ENCODE measurements at places on chromosomes 3 and 15.

DNA sequence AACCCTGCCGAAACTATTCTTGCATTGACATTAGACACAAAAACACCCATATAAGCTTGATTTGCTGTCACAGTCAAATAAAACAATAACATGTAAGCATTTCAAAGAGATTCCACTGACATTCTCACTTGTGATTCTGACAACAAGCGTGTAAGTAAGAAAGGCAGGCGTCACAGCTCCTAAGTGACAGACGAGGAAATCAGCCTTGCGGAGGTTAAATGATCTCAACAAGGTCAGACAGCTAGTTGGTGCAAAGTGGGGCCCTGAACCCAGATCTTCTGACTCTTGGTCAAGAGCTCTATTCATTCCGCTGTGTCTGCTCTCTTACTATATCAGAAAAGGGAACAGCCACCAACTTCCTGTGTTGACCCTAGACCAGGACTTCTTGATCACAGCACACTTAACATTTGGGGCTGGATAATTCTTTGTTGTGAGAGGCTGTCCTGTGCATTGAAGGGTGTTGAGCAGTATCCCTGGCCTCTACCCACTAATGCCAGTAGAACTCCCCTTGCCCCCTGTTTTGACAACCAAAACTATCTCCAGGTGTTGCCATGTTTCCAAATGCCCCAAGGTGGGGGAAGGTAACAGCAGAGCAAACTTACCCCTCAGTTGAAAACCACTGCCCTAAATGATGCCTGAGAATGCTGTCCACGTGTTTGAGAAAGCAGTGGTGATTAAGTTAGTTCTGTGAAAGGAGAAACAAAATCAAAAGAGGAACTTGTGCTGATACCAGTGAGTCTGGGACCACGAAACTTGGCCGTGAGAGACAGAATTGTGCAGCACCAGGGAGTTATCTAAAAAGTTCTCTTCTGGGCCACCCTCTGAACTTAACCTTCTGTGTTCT lies 86.1 kb downstream of the LIPC start:
- peak; percentile 8 for DNase-seq

DNA sequence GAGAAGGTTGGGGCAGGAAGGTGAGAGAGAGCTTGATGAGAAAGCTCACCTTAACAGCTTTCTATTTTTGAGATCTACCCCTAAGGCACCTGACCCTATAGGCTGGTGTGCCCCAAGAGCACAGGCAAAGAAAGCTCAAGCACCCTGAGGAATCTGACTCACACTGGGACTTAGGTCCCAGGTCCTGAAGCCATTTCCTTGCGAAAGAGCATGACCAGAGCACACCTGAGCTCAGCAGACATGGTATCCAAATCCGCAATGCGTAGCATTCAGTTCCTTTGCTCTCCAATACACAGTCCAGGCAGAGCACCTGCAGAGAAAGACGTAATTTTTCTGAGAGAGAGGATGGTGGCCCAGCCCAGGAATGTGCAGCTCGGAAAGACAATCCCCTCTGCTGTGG lies 112.1 kb upstream of the LPP start:
- no peak for DNase-seq

DNA sequence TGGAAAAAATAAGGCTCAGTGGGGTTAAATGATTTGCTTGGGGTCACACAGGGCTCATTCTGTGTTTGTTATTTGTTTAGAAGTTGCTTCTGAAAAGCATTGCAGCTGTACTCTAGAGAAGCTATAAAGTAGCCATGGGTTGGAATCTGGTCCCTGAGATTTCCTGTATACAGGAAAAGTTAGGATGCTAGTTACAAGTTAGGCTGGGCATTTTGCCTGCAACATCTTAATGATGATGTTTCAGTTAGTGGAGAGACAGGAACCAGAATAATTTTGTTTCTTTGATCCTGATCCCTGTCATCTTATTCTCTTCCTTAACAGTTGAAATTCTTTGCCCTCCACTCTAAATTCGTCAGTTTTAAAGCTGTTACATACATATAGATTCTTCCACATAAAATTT lies 445.3 kb downstream of the OTOL1 start:
- DNase-seq = no peak

DNA sequence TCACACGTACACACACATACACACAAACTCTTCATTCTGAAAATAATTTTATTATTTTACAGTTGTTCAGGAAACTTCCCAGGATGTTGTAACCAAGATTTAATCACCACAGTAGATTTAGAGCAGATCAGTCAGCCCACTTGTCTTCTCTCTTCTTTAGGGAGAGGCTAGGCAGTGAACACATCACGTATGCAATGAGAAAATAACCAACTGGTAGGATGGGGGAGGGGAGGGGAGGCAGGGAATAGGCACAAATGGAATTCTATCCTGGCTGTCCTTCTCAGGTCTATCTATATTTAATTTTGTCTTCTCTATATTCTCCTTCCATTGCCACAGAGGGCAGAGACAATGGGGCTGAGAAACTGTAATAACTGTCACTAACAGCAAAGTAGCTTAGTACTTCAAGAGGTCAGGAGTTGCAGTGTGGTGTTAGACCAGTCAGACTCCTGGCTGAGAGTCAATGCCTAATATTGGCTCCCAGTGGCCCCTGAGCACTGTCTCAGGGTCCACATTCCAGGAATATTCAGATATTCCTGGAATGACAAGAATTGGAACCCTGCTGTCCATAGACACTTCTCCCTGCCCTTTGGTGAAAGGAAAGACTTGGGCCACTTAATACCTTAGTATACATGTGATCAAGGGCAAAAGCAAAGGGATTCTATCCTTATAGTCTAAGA lies 2.6 kb upstream of the HCLS1 start:
- no peak for DNase-seq

- DNase-seq = no peak
These were observed 88.9 kb downstream of the TLE3 start for GRCh38 chr15:70008697-70009290.

All from CD4-positive, alpha-beta T cell treated with Interleukin-6 for 4 hours (primary cell).